Activated CD8-positive, alpha-beta T cell treated with anti-CD3 and anti-CD28 coated beads, Interleukin-2, amount 10 ng/mL, durations not matched to agents 7 days and 5 days (primary cell): ENCODE measurements at places on chromosomes 6 and 20. TPM values are rescaled to one million over a fixed set of nuclear protein-coding genes. Genes with fewer than 3 reads are reported as not detected.
A peak's percentile ranks its signal among the peaks of the same experiment; 100 is the strongest.

DNA sequence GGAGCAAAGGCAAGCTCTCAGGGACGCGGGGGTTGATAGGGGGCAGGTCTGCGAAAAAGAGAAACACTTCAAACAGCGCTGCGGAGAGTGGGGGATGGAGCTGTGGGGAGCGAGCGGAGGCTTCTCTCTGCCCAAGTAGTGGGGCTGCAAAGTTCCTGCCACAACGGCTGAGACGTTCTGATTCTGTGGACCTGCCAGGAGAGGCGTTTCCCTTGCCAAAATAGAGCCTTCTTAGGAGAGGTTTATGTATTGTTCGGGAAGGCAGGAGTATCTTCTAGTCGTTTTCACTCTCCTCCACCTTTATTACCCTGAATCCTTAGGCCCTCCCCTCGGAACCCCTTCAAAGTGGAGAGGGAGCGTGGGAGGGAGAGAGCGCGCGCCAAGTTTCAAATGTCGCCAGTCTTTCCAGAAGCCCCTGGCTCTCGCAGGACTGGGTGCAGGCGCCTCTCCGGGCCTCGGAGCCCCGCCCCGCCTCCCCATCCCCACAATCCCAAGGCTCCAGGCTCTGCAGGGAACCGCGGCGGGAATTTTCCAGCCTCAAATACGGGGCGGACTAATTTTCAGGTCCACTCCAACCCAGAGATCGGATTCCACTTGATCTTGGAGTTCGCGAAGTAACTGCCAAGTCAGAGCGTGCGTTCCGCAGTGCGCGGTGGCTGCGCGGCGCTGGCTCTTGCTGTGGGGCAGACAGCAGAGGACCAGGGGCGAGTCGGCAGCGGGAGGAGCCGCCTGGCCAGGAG lies 10.0 kb upstream of the POU3F2 start:
- H3K27me3 ChIP-seq, result peaks cover 74% of the 10 kb centered on the region
- peak overlapping the region; percentile 5 for H3K4me3 ChIP-seq
- peaks cover 3% of the 10 kb centered on the region for H3K36me3 ChIP-seq
- DNase-seq, result no peak

DNA sequence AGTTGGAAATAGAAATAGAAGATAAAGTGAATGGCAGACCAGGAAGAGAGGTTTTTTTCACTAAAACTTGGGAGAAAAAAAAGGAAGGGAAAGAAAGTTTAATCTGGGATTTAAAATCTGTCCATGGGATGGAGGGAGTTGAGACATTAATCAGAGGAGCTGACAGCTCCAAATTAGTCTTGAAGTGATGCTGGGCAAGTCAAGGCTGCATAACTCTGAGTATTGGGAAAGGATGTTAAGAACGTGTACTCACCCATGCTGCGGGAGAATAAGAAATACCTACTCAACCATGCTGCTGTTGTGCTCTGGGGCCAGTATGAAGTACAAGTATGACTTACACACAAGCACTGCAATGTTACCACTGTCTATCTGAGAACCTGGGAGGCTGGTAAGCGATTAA lies 47.5 kb downstream of the SNRNP48 start:
- DNase-seq, result no peak
- H3K27ac ChIP-seq, result no peak overlapping the region
- peaks cover 8% of the 10 kb centered on the region for H3K27me3 ChIP-seq
- no peaks in the 10 kb centered on the region for H3K4me1 ChIP-seq

DNA sequence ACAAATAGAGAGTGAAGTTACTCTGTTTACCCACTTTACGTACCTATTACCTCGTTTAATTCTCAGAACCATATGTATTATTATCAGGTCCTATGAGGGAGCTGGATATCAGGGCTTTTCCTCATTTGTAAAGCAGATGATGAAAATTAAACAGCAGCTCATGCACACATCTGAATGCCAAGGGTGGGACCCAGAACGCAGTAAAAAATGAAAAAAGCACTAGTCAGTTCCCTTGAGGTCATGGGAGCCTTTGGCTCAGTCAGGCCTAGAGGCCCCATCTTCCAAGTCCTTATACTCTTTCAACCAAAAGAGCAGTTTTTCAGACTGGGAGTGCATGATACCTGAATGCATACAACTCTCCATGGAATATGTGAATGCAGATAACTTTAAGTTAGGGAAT lies 23.0 kb downstream of the B3GAT2 start:
- H3K4me3 ChIP-seq, result no peak overlapping the region
- no peak for DNase-seq
- H3K27ac ChIP-seq, result no peak overlapping the region
- H3K27me3 ChIP-seq, result peaks cover 4% of the 10 kb centered on the region
- H3K4me1 ChIP-seq, result no peaks in the 10 kb centered on the region

DNA sequence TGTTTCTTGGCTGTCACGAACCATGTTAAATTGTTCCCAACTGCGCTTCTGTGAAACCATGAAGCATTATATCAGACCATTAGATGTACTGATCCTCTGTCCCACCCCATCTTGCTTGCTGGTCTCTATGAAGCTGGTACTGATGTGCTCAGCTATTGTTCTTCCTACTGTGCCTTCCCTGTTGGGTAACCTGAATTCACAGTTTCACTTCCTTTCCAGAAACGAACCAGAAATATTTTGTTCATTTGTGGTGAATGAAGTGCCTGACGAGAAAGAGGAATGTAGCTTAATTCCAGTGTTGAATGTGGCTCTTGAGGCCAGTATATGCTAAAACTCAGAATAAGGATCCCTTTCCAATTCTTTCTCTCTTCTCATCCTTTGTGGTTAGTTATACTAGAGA lies 58.1 kb upstream of the SNAP91 start:
- no peak for DNase-seq
- H3K27ac ChIP-seq, result no peak overlapping the region
- H3K27me3 ChIP-seq, result no peaks in the 10 kb centered on the region
- H3K36me3 ChIP-seq, result no peaks in the 10 kb centered on the region

DNA sequence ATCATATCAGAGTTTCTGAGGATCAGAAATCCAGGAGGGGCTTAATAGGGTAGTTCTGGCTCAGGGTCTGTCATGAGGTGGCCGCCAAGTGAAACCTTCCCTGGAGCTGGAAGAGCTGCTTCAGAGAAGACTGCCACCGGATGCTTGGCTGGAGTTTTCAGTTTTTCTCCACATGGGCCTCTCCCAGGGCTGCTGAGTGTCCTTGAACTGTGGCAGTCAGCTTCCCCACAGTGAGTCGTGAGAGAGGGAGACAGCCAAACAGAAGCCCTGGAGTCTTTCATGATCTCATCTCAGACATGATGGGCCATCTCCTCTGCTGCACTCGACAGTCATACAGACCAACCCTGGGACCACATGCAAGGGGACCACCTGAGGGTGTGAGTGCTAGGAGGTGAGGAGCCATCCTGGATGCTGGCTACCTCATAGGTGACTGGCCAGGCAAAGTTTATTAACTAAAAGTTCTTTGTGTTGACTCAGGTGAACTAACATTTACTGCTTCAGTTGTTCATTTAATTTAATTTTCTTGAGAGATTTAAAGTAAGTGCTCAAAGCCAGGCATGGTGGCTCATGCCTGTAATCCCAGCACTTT lies 71.5 kb downstream of the SHLD1 start:
- no peak overlapping the region for H3K4me3 ChIP-seq
- peaks cover 5% of the 10 kb centered on the region for H3K4me1 ChIP-seq
- no peak for DNase-seq
- no peaks in the 10 kb centered on the region for H3K27me3 ChIP-seq
- H3K27ac ChIP-seq, result no peak overlapping the region

GSTA1 gene
- not detected for total RNA-seq

AKAP7 gene
- 7.8 TPM for total RNA-seq

GRCh38 chr6:158017621-158018040 lies 36.0 kb downstream of the SYNJ2 start:
- H3K36me3 ChIP-seq, result peaks cover 14% of the 10 kb centered on the region
- no peak overlapping the region for H3K4me3 ChIP-seq
- H3K27me3 ChIP-seq, result no peaks in the 10 kb centered on the region
- H3K27ac ChIP-seq, result no peak overlapping the region

DNA sequence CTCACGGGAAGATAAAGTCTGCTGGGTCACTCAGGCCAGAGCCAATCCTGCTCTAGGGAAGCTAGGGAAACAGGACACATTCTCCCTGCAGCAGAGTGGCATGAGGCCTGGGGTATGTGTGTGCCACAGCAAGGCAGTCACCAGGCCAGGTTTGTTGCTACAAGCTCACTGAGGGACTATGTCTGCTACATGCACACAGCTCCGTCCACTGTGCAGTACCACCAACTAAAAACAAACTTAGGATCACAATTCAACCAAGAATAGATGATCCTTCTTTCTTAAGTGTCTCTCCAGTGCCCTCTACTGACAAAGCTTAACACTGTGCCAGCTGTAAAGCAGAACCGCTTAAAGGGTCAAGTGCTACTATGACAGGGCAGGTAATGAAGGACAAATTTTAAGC lies 192.5 kb downstream of the PTPRK start:
- H3K27ac ChIP-seq, result no peak overlapping the region
- DNase-seq, result peak; percentile 57
- H3K27me3 ChIP-seq, result peaks cover 2% of the 10 kb centered on the region
- no peak overlapping the region for H3K4me3 ChIP-seq
- H3K36me3 ChIP-seq, result peaks cover 12% of the 10 kb centered on the region
- H3K4me1 ChIP-seq, result peaks cover 6% of the 10 kb centered on the region

PRL gene
- not detected for total RNA-seq

DDO gene
- total RNA-seq, result not detected

DNA sequence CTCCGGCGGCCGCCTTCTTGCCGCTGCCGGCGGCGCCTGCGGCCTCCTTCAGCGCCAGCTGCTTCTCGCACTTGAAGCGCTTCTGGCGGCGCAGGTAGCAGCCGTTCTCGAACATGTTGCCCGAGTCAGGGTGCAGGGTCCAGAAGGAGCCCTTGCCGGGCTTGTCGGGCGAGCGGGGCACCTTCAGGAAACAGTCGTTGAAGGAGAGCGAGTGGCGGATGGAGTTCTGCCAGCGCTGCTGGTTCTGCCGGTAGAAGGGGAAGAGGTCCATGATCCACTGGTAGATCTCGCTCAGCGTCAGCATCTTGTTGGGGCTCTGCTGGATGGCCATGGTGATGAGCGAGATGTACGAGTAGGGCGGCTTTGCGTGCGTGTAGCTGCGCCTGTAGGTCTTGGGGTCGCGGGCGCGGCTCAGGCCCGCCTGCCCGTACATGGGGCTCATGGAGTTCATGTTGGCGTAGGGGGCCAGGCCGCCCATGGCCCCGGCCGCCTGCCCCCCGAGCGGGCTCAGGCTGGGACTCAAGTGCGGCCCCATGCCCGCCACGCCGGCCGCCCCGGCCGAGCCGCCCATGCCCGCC lies 1.9 kb downstream of the FOXA2 start:
- H3K27ac ChIP-seq, result no peak overlapping the region
- DNase-seq, result no peak
- peaks cover 2% of the 10 kb centered on the region for H3K4me1 ChIP-seq
- H3K4me3 ChIP-seq, result no peak overlapping the region

- peaks cover 34% of the 10 kb centered on the region for H3K36me3 ChIP-seq
- no peak overlapping the region for H3K27ac ChIP-seq
- no peaks in the 10 kb centered on the region for H3K27me3 ChIP-seq
- H3K4me1 ChIP-seq, result no peaks in the 10 kb centered on the region
- H3K4me3 ChIP-seq, result no peak overlapping the region
Measured at GRCh38 chr20:20519269-20519668, 151.4 kb downstream of the INSM1 start.

DNA sequence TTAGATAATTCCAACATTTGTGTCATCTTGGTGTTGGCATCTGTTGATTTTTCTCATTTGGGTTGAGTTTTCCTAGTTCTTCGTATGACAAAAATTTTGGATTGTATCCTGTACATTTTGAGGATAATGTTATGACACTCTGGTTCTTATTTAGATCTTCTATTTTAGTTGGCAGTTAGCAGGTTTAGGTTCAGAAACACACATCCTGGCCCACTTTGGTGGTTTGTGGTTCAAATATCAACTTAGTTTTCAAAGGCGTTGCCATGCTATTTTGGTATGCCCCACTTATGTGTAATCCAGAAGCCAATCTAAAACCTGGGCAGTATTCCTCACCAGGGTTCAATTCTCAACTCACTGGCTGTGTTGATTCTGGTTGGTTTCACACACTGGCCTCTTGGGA lies 68.2 kb downstream of the NOX3 start:
- no peaks in the 10 kb centered on the region for H3K36me3 ChIP-seq
- H3K4me3 ChIP-seq, result no peak overlapping the region
- no peak overlapping the region for H3K27ac ChIP-seq
- no peaks in the 10 kb centered on the region for H3K27me3 ChIP-seq
- H3K4me1 ChIP-seq, result peaks cover 7% of the 10 kb centered on the region
- DNase-seq, result no peak

DNA sequence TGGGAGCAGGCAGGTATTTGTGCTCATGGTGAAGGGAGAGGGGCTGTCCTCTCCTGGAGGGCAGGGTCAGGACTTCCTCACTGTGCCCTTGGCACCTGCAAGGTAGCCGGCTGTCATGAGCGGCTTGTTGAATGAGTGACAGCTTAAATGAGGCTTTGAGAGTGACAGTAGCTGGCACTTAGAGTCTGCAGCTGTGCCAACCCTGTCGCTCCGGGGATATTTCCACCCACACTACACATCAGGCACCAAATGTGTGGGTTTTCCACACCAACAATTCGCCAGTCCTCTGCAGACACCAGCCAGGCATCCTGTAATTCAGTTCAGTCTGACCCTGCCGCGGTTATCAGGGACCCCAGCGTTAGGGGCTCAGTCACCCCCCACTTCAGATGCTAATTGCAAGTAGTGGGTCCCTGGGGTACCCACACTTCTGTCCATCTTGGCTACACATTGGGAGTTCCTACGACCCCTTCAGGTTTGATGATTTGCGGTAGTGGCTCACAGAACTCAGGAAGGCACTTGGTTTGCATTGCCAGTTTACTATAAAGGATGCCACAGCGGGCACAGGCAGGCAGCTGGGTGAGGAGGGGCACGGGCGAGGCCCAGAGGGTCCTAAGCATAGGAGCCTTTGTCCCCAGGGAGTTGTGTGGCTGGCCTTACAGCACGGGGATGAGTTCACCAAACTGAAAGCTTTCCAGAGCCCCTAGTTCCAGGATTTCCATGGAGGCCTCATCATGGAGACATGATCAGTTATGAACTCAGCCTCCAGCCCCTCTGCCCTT lies 9.1 kb downstream of the MTG2 start:
- H3K36me3 ChIP-seq, result peaks cover 22% of the 10 kb centered on the region
- DNase-seq, result no peak
- no peak overlapping the region for H3K4me3 ChIP-seq
- peaks cover 19% of the 10 kb centered on the region for H3K4me1 ChIP-seq
